ENCODE measurements at places on chromosomes 13 and 19.

DNA sequence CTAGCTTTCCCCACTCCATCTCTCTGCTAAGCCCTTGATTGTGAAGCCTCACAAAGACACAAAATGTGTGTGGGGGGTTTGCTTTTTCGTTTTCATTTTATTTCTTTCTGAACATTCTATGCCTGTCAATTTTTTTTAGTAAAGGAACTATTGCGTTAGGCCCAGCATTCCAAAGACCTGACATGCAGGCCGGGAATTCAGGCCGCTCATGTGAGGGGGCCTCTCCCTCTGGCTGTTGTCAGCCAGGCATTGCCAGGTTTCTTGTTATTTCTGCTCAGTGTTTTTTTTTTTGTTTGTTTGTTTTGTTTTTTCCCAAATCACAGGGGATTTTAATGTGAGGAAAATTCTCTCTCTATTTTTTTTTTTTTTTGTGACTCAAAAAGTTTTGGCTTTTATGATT lies 10.3 kb upstream of the MEDAG start:
- DNase-seq = no peak

DNA sequence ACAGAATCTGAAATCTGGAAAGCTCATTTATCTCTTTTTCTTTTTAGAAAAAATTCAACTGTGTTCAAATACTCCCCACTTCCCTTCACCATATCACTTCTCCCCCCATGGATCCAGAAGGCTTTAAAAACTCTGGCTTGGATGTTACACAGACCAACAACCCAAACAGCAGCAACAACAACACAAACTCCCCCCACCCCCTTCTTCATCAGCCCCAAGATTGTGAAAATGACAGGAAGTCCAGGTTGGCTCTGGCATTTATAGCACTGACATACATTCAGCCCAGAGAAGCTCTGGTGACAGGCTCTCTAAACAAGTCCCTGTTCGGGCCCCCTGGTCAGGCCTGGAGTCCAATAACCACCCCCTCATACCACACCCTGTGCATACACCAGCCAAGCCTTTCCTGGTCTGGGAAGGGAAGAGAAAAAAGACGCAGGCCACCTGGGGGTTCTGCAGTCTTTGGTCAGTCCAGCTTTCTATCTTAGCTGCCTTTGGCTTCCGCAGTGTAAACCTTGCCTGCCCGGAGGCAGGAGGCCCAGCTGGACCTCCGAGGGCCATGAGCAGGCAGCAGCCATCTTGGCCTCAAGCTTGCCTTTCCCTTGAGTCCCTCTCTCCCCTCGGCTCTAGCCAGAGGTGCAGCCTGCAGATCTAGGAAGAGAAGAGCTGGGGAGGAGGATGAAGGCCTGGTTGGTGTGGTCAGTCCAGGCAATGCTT lies 6.8 kb downstream of the CDX2 start:
- DNase-seq = no peak

DNA sequence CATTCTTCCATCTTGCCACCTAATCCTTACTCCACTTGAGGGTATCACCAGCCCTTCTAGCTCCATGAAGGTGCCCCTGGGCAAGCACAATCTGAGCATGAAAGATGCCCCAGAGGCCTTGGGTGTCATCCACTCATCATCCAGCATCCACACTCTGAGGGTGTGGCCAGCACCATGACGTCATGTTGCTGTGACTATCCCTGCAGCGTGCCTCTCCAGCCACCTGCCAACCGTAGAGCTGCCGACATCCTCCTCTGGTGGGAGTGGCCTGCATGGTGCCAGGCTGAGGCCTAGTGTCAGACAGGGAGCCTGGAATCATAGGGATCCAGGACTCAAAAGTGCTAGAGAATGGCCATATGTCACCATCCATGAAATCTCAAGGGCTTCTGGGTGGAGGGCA lies 3.1 kb upstream of the KLK3 start:
- DNase-seq = no peak

GRCh38 chr19:17323964-17324332 lies 10.7 kb downstream of the ANO8 start:
- no peak for DNase-seq

GRCh38 chr19:17757125-17757524 lies 5.8 kb downstream of the FCHO1 start:
- DNase-seq = no peak

- DNase-seq = no peak
These were observed 378.5 kb downstream of the LMO7 start for GRCh38 chr13:76014406-76015318.

DNA sequence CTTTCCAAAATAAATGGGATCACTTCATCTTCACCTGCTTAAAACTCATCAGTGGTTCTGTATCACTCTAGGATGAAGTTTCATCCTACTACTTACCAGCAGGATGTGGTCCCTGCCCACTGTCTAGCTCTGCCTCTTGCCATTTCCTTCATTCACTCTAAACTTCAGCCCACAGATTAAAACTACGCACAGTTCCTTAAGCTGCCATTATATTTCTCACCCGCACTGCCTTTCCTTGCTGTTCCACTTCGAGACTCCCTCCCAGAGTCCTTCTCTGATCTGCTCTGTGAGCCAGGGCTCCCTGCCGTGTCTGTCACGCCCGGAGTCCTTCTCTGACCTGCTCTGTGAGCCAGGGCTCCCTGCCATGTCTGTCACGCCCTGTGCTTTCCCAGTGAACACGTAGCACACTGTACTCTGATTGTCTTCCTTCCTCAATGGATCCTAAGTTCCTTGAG lies 52.0 kb upstream of the NPAS1 start:
- no peak for DNase-seq

DNA sequence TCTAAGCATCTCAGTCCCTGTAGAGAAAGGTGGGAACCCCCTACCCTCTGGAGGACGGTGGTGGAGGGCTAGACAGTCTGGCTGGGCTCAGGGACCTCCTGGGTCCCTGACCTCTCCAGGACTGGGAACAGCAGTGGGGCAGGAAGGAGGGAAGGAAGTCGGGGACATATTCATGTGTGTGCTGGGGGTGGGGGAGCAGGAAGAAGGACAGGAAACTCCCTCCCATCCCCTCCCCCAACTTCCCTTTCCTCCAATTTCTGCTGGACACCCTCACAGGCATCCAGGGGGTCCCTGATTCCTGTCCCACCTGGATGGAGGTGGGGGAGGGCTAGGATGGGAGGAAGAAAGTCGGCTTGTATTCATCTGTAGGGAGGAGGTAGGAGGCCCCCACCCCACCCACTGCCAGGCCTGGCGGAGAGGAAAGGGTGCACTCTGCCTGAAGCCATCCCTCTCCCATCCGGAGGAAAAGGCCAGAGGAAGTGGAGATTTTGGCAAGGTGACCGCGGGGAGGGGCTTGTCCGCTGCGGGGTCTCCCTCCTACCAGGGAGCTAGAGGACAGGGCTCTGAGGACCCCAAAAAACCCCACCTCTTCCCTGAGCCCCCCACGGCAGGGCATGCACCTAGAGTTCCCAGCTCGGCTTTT lies 2.3 kb downstream of the NOVA2 start:
- no peak for DNase-seq

DNA sequence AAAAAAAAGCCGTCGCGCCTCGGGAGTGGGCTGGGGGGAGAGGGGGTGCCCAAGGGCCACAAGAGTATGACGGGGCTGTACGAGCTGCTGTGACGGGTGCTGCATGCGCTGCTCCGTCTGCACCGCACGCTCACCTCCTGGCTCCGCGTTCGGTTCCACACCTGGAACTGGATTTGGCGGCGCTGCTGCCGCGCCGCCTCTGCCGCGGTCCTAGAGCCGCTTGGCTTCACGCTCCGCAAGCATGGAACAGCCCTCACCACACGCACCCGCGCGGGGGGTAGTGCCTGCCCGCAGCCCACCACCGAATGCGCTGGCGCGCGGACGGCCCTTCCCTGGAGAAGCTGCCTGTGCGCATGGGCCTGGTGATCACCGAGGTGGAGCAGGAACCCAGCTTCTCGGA lies 18.8 kb downstream of the C1QTNF9 start:
- DNase-seq = no peak

DNA sequence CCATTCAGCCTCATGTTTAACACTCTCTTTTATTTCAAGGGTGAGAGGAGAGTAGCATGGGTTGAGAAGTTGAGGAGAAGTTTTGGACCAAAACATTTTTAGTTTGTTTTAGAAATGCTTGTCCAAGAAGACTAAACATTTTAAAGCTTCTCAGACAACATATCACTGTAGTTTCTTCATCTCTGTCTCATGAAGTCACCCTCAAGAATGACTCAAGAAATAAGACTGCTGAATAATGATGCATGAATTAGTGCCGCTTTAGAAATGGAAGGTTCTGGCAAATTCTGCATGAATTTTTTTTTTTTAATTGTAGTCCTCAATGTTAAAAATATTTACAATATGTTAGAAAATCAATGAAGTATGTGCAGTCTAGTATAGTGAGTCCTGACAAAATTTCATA lies 422.7 kb upstream of the ARGLU1 start:
- no peak for DNase-seq

DNA sequence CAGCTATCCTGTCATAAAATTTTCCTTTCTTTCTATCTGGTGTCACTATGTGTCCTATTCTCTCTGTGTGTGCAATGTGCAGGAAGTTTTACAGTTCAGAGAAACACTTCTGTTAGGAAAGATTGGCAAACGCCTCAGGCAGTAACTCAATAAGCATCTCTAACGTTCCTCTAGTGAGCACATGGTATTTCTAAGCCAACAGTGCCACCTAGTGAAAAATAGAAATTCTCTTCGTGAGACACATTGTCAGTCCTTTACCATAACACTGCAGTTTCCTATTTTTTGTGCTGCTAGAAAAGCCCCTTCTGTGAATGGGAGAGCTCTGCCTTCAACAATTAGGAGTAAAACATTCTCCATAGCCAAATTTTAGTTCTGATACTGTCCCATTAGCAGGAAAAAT lies 50.7 kb downstream of the ZNF723 start:
- DNase-seq = no peak

DNA sequence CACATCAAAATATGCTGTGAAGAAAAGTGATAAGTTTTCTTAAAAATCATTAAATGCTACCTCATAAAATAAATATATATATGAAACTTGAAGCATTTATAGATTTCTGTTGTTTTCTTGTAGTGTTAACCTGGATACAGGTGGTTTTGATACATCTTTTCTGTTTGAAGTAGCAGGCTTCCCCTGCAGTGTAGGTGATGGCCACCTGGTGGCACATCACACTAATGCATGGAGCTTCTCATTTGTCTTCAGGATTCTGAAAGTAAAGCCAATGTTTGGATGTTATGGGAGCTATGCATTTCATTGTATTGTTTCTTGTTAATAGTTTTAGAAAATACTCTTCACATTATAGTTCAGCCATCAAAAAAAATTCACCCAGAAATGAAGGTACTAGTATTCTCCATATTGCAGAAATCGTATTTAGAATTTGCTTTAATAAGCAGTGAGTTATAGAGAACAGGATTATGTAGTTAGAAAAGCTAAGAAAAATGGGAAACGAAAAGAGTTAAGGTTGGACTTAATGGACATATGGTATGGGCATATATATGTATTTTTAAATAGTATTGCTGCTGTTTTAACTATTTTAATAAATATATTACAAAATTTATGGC lies 18.7 kb downstream of the GPR180 start:
- no peak for DNase-seq

- DNase-seq = no peak
These were observed 10.7 kb downstream of the AP2S1 start for GRCh38 chr19:46839752-46840497.

- DNase-seq = no peak
These were observed 128.3 kb downstream of the LMO7 start for GRCh38 chr13:75764251-75764925.

DNA sequence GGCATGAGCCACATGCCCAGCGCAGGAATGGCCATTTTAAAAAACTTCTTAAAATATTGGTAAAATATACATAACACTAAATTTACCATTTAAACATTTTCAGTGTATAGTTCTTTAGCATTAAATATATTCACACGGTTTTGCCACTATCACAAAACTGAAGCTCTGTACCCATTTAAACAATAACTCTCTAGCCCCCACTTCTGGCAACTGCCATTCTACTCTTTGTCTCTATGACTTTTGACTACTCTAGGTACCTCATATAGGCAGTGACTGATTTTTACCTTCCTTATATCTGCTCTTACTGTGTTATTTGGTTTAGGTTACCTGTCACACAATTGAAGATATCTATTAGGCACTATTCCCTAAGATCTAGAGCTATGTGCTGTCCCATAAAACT lies 2.3 kb upstream of the KBTBD7 start:
- DNase-seq = no peak

DNA sequence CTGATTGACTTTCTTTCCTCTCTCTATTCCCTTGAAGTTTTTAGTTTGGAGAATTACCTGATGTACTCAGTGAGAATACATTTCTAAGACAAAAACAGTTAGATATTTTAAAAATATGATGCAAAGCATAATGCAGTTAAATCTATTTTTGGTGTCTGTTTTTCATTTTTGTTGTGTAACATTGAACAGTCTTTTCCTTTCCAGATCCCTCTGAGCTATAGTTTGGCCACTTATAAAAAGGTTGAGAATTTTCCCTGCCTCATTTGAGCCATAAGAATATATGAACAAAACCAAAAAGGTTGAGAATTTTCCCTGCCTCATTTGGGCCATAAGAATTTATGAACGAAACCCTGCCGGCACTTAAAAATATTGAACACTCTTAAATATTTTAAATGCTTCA lies 57.0 kb upstream of the IPO5 start:
- no peak for DNase-seq

GRCh38 chr13:32851083-32852069 lies 164.8 kb upstream of the KL start:
- DNase-seq = no peak

- no peak for DNase-seq
These were observed 21.6 kb downstream of the FXYD5 start for GRCh38 chr19:35176181-35176570.

DNA sequence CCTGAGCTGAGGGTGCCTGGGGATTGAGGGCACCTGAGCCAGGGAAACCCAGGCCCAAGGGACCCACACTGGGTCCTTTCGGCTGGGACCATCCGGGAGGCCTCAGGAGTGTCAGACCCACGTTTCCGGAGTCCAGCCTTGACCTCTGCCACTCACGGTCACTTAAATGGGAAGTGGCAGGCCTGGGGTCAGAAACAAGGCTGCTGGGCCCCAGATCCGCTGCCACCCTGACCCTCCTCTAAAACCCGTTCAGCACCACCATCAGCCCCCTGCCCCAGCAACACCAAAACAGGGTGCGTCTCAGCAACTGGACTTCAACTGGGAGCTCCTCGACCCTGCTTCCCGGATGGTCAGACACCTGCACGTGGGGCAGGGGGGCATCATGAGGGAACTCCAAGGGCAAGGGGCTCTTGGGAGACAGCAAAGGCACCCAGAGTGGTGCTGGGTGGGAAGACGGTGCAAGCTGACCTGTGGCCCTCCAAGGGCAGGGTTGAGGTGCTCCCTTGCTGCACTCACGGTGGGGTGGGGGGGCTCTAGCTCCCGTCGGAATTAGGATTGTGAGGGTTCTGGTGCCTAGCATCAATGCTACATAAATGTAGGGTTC lies 1.2 kb upstream of the PLPP2 start:
- DNase-seq = no peak
